ENCODE measurements at places on chromosomes 6 and 20. TPM values are rescaled to one million over a fixed set of nuclear protein-coding genes. Genes with fewer than 3 reads are reported as not detected.

- DNase-seq: no peak
These were observed 42.4 kb upstream of the DDR1 start for GRCh38 chr6:30841644-30842504.

NRSN1 gene
- total RNA-seq: 0.68 TPM

GRCh38 chr6:53244399-53244931, 95.8 kb upstream of the GCM1 start:
- DNase-seq: no peak

PRRC2A gene
- 78.8 TPM for total RNA-seq

GRCh38 chr20:23399568-23400241, 21.6 kb downstream of the NAPB start:
- no peak for DNase-seq

GRIK2 gene
- total RNA-seq: 4.0 TPM

BMP2 gene
- total RNA-seq: 16.7 TPM

DNA sequence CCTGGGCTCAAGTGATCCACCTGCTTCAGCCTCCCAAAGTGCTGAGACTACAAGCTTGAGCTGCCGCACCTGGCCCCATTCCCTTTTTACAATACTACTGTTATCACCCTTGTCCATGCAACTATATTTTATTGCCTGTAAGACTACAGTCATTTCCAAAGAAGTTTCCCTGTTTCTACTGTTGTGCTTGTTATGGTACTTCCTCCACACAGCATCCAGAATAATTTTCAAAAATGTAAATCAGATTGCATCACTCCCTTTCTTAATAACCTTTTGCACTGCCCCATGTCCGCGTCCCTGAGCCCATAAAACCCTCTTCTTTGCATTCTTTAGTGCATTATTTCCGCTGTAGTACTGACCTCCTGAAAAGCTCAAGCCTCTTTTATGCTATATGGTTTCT, 128.9 kb upstream of the AKIRIN2 start:
- peak; percentile 41 for DNase-seq
